ENCODE measurements at places on chromosomes 7 and 10. TPM values are rescaled to one million over a fixed set of nuclear protein-coding genes. Genes with fewer than 3 reads are reported as not detected.

SEMA3C gene
- total RNA-seq = 36.3 TPM

- DNase-seq = no peak
Measured at GRCh38 chr10:85983051-85983450, 383.5 kb downstream of the GRID1 start.

GRCh38 chr10:35422228-35422627, 85.9 kb downstream of the CCNY start:
- no peak for DNase-seq

SLF2 gene
- total RNA-seq = 21.8 TPM
